ENCODE measurements at places on chromosomes 3 and 15. TPM values are rescaled to one million over a fixed set of nuclear protein-coding genes. Genes with fewer than 3 reads are reported as not detected.

DNA sequence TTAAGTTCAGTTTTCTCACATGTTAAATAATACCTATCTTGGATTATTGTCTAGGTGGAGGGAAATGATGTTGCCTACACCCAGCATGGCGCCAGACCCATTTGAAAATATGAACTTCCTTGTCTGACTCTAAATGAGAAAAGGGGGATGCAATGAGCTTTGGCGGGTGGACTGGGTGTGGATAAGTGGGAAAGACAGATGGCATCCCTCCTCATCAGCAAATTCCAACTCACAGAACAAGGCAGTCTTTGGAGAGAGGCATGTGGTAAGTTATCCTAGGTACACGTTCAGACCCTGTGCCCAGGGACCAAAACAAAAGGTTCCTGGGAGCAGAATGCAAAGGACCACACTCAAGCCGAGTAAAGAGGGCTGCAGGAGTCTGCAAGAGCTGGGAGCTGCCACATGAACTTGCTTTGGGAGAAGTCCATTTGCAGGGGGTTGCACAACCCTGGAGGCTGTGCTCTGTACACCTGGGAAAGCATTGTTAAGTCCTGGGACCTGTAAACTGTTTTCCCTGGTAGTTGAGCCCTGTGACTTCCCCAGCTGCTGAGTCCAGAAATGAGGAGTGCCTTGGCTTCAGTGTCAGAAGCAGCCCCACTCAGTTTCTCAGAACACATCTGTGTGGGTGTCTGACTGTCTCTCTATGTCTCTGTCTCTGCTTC lies 102.3 kb upstream of the TPM1 start:
- DNase-seq: no peak

- no peak for DNase-seq
Observed at GRCh38 chr15:69000091-69000490, 14.4 kb upstream of the NOX5 start.

Gene IL5RA
- total RNA-seq: not detected

DNA sequence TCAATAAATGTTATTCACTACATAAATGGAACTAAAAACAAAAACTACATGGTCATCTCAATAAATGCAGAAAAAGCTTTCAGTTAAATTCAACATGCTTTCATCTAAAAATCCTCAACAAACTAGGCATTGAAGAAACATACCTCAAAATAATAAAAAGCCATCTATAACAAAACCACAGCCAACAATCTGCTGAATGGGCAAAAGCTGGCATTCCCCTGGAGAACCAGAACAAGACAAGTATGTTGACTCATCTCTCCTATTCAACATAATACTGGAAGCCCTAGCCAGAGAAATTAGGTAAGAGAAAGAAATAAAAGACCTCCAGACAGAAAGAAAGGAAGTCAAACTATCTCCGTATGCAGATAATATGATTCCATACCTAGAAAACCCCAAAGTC lies 759.9 kb downstream of the EPHA3 start:
- DNase-seq: no peak

GRCh38 chr3:159751146-159751545 lies 237.5 kb upstream of the IL12A start:
- DNase-seq: no peak

DNA sequence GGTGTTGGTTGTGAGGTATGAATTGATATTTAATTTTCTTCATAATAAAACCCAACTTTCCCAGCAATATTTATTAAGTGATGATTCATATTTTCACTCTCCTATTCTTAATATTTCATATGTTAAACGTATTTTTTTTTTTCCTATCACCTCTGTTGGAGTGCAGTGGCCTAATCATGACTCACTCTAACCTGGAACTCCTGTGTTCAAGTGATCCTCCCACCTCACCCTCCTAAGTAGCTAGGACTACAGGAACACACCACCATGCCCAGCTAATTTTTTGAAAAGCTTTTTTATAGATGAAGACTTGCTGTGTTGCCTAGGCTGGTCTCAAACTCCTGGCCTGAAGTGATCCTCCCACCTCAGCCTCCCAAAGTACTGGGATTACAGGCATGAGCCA lies 8.6 kb downstream of the PARP15 start:
- no peak for DNase-seq

Gene RARRES1
- total RNA-seq: not detected

Gene GNAT1
- not detected for total RNA-seq

Gene LSAMP
- total RNA-seq: 0.37 TPM

Gene ANKUB1
- total RNA-seq: not detected

- no peak for DNase-seq
Observed at GRCh38 chr3:80929576-80929975, 831.9 kb downstream of the GBE1 start.

Gene CSPG4
- total RNA-seq: 5.0 TPM

- DNase-seq: no peak
Observed at GRCh38 chr3:111952866-111953450, 25.9 kb upstream of the ABHD10 start.

- no peak for DNase-seq
Observed at GRCh38 chr3:57787867-57788623, 31.9 kb downstream of the SLMAP start.

GRCh38 chr15:81024265-81024872 lies 23.6 kb downstream of the TLNRD1 start:
- DNase-seq: no peak

GRCh38 chr3:186386883-186387560 lies 25.0 kb upstream of the DGKG start:
- no peak for DNase-seq

Gene CA12
- 0.70 TPM for total RNA-seq

DNA sequence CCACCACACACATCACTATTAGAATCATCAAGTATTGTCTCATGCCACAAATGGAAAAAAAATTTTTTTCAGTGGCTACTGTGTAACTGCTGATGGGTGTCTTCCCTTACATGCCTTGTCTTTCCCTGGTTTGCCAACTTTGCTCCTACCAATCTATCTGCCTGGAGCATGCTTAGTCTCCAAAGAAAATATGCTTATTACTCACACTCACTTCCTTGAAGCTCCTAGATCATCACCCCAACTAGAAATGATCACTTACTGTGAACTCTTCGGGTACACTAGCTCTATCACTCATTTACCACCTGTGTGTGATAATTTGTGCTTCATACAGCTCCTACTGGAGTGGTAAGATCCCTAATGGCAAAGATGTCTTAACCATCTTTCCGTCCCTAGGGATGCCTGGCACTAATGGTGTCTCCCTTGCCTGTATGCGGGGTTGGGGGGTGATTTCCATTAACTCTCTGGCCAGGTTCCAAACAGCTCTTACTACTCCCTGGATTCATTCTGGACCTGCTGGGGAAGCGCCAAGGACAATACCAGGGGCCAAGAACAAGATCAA lies 799 bp downstream of the VPS33B start:
- DNase-seq: no peak

Gene GPR149
- not detected for total RNA-seq

Gene MESP2
- 2.0 TPM for total RNA-seq

- DNase-seq: peak; percentile 88
Observed at GRCh38 chr3:149970716-149971402, at the start of gene PFN2. Gene PFN2, minus strand, starts transcription at chr3:149970895. Its CDS starts 39 bp downstream, at chr3:149970856.

GRCh38 chr3:82927309-82928253 lies 1166.1 kb upstream of the GBE1 start:
- DNase-seq: no peak

Data from H7 (cell line).